Naive thymus-derived CD8-positive, alpha-beta T cell (primary cell): ENCODE measurements at places on chromosomes 3 and 15.

DNA sequence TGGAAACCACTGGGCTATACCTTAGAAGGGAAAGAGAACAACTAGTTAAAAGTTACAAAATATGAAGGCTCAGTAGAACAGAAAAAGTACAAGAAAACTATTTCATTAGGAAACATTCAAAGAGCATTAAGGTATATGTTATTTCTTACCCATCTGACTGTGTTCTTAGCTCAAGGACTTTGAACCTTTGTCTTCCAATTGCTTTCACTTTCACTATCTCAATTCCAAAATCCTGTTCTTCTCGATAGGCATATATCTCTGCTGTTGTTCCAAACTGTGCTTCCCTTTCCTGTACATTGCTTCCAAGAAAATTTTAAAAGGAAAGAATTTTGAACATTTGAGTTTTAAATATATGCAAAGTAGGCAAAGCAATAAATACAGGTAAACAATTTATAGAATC, 6.9 kb downstream of the CRBN start:
- no peak for DNase-seq

- DNase-seq, result no peak
These were observed 24.0 kb downstream of the GOLIM4 start for GRCh38 chr3:168071591-168072322.

- DNase-seq, result no peak
These were observed at the start of gene ARL14 for GRCh38 chr3:160676547-160677303. TSS of gene ARL14 (plus strand) at chr3:160677160. CDS start at chr3:160677347, 187 bp downstream.

GRCh38 chr3:120113128-120114116, 19.2 kb upstream of the GSK3B start:
- no peak for DNase-seq

- DNase-seq, result no peak
These were observed 126.5 kb downstream of the UBE2E2 start for GRCh38 chr3:23329471-23330105.

GRCh38 chr3:108931035-108931434, 22.6 kb downstream of the GUCA1C start:
- no peak for DNase-seq

DNA sequence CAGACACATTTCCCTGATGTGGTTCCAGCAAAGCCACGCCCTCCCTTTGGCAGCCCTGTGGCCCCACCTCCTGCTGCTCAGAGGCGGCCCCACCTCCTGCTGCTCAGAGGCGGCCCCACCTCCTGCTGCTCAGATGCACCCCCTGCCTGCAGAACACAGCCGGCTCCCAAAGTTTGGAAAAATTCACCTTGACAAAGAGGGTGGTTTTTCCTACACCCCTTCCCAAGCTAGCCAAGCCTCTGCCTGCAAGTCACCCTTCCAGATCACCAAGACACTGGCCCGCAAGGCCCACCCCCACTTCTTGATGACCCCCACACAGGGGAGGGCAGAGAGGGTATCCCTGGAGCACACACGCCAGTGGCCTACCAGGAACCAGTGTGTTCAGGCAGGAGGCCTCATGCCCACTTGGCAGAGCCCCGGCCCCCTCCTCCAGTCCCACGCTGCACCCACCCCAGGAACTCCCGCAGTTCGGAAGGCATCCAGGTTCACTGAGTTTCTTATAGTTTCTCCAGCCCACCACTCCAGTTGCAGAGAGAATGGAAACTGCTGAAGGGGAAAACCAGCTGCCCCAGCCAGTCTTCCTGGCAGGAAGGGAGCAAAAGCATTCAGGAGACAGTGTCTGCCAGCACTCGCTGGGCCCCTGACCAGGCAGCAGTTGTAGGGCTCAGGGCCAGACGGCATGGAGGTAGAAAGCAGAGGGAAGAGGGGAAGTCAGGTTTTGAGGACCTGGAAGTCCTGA, 2.3 kb upstream of the HAPLN3 start:
- peak; percentile 73 for DNase-seq
